ENCODE measurements at places on chromosomes 3 and 15.

DNA sequence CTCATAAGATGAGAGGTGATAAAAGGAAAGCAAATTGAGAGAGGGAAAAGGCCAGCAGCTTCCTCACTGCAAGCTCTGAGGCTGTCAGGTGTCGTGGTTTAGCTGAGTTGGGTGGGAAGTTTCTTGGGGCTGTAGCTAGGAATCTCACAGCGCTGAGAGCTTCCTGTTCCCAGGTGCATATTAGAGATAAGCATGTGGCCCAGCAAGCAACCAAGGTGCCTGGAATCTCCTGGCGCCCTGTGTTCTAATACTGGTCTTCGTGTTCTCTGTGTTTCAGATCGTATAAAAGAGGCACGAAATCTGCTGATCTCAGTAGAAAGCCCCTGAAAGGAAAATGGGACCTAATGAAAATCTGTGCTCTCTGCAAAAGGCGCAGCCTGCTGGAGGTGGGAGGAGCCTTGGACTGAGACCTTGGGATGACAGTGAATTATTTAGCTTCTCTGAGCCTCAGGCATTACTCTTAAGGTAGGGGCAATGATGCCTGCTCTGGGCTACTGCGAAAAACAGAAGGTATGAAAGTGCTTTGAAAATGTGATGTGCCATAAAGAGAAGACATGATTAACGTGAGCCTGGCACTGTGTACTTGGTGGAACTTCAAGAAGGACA lies 499.9 kb downstream of the TBL1XR1 start:
- DNase-seq, result no peak

GRCh38 chr15:36550650-36551049 lies 28.8 kb upstream of the CDIN1 start:
- no peak for DNase-seq

GRCh38 chr3:158121295-158121694 lies 11.4 kb downstream of the RSRC1 start:
- DNase-seq, result no peak

- no peak for DNase-seq
Observed at GRCh38 chr15:45719490-45719889, 84.7 kb downstream of the SQOR start.

GRCh38 chr3:184240384-184241140 lies 8.2 kb downstream of the ALG3 start:
- DNase-seq, result peak; percentile 42

Data from HT1080 (cell line).